Type B pancreatic cell (in vitro differentiated cells): ENCODE measurements at places on chromosomes 13 and 19. TPM values are rescaled to one million over a fixed set of nuclear protein-coding genes. Genes with fewer than 3 reads are reported as not detected.

GRCh38 chr19:19115954-19116353 lies 22.3 kb downstream of the TMEM161A start:
- DNase-seq: no peak

GRCh38 chr13:58025821-58026220 lies 394.3 kb downstream of the PCDH17 start:
- no peak for DNase-seq

DNA sequence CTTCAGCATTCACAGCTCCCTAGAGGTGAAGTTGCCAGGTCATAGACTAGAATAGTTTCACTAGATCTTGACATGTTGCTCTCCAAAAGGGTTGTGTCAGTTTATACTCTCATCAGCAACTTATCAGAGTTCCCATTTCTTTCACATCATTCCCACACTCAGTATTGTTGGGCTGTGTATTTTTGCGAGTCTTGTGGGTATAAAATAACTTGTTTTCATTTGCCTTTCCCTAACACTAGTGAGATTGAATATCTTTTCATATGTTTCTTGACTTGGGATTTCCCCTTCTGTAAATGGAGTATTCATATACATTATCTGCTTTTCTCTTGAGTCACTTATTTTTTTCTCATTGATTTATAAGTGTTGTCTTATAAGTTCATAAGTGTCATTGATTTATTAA lies 55.2 kb upstream of the GPR183 start:
- no peak for DNase-seq

- DNase-seq: no peak
Measured at GRCh38 chr13:42136518-42136917, 88.1 kb downstream of the DGKH start.

GRCh38 chr13:105116966-105117365 lies 1418.5 kb downstream of the EFNB2 start:
- DNase-seq: no peak

DNA sequence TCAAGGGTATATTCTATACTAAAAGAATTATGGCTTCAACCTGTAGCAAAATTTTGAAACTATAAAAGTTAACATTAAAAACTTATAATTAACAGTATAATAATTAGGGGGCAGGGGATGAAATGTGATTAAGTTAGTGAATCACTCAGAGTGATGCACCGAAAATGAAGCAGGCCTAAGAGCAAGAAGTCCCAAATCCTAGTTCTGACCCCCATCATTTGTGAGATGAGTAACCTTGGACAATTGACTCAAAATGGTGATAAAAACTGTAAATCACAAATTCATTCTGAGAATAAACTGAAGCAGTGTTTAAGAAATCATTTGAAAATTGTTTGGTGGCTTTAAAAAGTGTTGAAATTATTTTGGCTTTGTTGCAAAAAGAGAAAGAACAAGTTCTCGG lies 56.8 kb downstream of the KLF12 start:
- DNase-seq: no peak

Gene CLEC17A
- total RNA-seq: not detected in 2 replicates

Gene RAB3A
- total RNA-seq: 6.7 and 8.7 TPM in 2 replicates

DNA sequence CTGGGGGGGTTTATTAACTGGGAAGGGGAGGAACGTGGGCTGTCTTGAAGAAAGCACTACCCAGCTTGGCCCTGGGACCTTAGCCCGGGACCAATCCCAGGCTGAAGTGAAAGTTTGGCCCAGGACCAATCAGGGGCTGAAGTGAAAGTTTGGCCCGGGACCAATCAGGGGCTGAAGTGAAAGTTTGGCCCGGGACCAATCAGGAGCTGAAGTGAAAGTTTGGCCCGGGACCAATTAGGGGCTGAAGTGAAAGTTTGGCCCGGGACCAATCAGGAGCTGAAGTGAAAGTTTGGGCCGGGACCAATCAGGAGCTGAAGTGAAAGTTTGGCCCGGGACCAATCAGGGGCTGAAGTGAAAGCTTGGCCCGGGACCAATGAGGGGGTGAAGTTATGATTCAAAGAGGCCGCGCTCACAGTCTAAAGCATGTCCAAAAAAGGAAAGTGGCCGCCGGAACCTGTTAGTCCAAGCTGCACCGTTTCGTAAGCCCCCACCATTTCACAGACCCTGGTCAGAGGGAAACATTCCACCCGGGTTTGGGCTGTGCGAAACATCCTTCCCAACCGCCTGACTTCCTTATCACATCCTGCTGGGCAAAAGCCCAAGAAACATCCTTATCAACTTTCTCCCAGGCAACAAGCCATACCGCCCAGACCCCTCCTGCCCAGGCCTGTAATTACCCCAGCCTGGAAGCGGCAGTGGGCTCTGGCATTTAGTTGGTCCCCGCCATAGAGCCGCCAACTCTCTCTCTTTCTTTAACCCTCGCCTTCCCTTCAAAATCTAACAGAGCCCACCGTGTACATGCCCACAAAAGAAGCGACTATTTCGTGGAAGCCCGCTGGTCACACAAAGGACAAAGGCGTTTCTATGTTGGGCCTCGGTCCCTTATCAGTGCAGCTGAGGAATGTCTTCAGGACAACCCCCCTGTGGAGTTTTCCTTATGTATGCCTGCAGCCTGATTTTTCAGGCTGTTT lies 1.1 kb downstream of the ZNF850 start:
- no peak for DNase-seq

Gene ACER1
- total RNA-seq: not detected in 2 replicates

DNA sequence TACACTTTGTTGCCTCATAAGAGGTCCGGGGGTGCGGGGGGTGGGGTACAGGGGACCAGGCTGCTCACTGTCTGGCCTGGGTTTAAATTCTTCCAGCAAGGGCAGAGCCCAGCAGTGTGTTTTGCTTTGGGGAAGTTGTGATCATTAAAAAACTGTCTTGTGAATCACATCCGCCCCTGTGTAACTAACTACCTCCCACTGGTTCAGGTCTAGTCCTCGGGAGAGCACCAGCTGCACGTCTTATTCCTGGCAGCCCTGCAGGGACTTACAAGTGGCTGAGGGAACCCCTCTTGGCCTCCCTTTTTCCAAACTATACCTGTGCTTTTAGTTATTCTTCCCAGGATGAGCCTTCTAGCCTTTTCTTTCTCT lies 127.5 kb downstream of the SIPA1L3 start:
- DNase-seq: no peak

Gene ARID3A
- 83.0 and 124 TPM in 2 replicates for total RNA-seq

GRCh38 chr13:50386541-50387050 lies 371.4 kb downstream of the KCNRG start:
- DNase-seq: no peak

Gene ZNF536
- 0.57 and 9.2 TPM in 2 replicates for total RNA-seq
